GM04504 (cell line): ENCODE measurements at places on chromosomes 13 and 19.

- no peak for DNase-seq
Observed at GRCh38 chr19:45477186-45477585, 9.4 kb downstream of the FOSB start.

DNA sequence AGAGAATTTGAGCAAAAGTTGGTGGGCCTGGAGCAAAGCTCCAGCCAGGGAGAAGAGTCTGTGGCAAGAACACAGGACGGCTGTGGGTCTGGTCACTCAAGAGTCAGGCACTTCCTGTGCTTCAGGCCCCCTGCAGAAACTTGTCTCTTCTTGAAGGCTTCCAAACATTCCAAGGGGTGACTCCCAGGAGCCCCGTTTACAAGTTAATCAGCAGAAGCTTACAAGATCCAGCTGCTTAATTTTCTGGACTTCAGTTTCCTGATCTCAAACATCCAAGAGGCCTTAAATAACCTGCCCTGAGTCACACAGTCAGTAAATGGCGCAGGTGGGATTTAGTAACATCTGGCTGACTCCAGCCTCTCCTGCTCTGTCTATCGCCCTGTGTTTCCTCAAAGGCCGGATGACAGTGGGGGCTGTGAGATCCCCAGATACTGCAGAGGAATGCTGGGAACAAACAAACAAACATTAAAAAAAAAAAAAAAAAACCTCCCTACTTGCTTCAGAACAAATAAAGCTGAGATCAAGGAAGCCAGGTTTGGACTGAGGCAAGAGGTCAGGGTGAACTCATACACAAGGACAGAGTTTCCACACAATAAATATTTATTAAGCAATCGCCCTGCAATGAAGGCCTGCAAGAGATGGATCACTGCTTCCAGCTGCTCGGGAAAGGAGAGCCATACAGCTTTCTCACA, 175.4 kb upstream of the RFC3 start:
- DNase-seq, result peak; percentile 70

DNA sequence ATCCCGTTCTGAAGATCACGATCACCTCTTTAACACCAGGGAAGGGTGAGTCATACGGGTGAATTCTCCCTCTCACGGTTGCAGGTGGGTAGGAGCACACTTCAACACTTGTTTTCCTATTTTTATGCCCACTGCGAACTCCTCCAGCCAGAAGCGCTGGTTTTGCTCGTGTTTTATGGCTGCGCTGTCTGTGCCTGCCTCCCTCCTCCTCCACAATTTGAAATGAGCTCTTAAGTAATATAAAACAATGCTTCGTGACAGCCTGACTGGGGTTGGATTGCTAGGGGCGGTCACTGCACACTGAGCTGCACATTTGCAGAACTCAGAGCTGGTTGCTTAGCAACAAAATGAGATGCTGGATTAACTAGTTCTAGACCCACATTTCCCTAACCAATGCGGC, 12.9 kb downstream of the CCDC70 start:
- DNase-seq, result no peak

GRCh38 chr19:35509018-35509652, 4.3 kb downstream of the DMKN start:
- no peak for DNase-seq

DNA sequence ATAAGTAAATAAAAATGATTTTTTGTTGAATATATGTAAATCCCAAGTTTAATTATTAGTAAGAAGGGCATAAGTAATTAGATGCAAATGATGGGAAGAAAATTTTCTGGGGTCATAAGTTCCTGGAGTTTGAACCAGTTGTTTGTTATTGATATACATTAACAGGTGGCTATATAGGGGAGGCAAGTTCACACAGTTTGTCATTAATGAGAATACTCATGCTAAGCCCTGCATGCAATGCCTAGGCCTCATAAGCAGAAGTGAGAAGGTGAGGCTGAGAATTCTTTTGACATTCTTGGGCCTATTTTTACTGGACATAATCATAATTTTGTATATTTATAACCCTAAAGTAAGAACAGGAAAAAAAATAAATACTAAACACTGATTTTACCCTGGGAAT, 1210.7 kb upstream of the PCDH9 start:
- DNase-seq, result no peak

GRCh38 chr13:79440958-79441528, 35.0 kb upstream of the RBM26 start:
- DNase-seq, result no peak

DNA sequence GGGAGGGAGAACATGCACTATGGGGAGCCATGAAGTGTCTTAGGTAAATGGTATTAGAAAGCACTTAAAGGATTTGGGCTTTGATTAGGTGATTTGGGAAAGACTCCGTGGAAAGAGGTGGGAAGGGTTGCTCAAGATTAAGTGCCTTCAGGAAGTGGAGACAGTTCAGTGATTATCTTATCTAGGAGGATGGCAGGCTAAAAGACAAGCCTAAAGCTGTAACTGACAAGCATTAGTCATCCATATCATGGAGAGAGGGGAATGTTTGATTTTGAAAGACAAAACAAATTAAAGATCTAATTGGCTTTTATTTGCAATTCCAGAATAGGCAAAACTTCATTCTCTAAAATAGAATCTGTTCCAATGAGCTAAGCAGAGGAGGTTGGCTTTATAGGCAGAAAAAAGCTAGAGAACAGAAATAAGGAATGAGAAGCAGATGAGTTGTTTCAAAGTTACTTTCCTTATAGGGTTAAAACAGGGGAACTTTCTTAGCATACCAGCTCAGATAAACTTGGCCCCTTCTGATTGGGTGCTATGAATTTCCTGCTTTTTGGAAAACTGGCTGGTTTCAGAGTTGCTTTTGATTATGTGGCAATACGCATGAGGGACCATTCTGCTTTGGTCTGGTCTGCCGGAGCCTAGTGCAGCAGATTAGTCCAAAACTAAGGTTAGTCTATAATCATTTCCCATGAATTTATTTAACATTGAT, 1.8 kb upstream of the DIAPH3 start:
- no peak for DNase-seq

DNA sequence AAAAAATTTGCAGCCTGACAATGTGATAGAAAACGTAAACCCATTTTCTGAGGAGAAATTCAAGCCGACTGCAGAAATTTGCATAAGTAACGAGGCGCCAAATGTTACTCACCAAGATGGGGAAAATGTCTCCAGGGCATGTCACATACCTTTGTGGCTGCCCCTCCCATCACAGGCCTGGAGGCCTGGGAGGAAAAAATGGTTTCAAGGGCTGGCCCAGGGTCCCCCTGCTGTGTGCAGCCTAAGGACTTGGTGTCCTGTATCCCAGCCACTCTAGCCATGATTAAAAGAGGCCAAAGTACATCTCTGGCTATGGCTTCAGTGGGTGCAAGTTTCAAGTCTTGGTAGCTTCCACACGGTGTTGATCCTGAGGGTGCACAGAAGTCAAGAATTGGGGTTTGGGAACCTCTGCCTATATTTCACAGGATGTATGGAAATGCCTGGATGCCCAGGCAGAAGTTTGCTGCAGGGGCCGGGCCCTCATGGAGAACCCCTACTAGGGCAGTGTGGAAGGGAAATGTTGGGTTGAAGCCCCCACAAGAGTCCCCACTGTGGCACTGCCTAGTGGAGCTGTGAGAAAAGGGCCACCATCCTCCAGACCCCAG, 1842.3 kb downstream of the PCDH9 start:
- DNase-seq, result no peak

- no peak for DNase-seq
Observed at GRCh38 chr13:110392510-110393240, 85.6 kb downstream of the COL4A2 start.

DNA sequence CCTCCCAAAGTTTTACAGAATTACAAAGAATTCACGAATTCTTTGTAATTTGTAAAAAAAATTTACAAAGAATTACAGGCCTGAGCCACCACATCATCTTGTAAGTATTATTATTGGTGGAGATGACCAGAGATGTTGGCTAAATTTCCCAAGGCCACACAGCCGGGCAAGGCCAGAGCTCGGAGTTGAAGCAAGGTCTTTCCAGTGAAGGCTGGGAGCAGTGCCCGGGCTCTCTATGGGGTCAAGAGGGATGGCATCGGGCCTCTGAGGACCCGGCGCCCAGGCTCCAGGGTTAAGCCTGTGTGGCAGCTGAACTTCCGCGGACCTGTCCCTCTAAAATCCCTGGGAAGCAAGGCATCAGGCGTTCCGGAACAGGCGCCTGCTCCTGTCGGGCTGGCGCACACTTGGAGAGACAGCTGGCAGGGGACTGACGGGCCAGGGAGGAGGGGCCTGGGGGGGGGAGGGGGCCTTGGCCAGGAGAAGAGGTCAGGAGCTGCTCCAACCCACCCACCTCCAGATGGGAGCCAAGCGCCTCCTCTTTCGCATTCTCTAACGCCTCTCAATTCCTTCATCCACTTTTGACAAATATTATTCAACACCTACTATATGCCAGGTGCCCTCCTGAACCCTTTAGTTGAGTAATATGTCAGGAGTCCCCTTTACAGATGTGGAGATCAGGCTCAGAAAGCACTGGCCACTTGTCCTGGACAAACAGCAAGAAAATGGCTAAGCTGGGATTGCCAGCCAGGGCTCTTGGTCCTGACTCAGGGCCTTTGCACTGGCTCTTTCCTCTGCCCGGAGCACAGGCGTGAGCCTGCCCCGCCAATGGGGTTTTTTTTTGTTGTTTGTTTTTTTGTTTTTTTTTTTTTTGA, 36.8 kb upstream of the SEMA6B start:
- no peak for DNase-seq

GRCh38 chr19:15015946-15016542, 33.2 kb upstream of the CASP14 start:
- no peak for DNase-seq

GRCh38 chr13:22227895-22228294, 557.0 kb downstream of the FGF9 start:
- no peak for DNase-seq

DNA sequence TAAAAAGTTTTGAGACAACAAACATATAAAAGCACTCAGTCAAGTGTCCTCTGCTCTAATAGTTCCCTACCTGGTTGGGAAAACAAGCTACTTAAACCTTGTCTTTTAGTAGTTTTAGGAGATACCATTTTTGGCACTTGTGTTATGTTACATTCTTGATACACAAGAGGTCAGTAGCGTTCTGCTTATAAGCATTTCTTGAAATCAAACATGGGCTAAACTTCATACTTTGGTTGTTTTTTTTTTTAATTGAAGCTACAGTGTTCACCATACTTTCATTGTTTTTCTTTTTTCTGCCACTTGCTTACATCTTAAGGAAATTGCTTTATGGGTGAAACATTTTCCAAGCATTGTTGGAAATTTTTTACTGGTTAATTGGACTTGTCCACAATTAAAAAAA, 12.9 kb downstream of the NHLRC3 start:
- DNase-seq, result no peak

DNA sequence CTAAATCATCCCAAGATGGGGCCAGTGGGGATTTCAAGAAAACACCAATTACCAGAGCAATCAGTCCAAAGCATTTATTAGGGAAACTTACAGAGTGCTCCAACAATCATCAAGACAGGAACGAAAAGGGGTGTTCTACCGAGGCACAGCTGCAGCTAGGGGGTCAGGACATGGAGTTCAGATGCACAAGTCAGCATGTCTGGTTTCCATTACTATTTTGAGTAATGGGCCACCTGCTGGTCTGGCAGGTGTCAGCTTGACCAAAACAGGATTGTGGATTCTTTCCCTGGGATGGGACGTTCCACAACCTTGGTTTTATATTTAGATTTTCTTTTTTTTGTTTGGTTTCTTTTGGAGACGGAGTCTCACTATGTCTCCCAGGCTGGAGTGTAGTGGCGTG, 3.9 kb upstream of the UBL5 start:
- DNase-seq, result no peak

DNA sequence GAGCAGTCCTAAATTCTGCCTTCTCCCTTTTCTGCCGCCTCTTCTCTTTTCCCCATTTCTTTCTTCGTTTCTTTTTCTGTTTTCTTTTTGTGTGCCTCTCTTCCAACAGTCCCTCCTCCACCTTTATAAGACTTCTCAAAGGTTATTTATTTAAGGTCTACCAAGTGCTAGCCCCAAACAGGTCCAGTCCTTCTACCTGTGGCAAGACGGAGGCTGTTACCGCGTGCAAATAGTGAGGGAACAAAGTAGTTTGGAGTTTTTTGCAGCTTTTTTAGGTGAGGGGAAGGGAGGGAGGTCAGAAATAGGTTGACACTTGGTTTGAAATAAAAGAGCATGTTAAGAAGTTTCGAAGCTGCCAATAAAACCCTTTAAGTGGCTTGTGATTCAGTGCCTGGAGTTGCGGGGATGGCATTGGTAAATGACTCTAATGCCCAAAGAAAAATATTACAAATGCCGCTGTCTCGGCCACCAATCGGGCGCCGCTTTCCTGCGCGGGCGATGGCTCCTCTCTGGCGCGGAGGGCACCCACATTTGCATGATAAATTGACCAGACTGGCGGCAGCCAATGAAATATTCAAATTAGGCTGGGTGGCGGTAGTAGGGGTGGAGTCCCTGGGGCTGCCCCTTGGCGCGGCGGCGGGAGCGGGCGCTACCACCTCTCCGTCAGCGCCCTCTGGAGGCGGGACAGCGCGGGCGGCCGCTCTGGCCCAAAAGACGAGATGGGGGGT, 7.5 kb upstream of the TSHZ3 start:
- no peak for DNase-seq

DNA sequence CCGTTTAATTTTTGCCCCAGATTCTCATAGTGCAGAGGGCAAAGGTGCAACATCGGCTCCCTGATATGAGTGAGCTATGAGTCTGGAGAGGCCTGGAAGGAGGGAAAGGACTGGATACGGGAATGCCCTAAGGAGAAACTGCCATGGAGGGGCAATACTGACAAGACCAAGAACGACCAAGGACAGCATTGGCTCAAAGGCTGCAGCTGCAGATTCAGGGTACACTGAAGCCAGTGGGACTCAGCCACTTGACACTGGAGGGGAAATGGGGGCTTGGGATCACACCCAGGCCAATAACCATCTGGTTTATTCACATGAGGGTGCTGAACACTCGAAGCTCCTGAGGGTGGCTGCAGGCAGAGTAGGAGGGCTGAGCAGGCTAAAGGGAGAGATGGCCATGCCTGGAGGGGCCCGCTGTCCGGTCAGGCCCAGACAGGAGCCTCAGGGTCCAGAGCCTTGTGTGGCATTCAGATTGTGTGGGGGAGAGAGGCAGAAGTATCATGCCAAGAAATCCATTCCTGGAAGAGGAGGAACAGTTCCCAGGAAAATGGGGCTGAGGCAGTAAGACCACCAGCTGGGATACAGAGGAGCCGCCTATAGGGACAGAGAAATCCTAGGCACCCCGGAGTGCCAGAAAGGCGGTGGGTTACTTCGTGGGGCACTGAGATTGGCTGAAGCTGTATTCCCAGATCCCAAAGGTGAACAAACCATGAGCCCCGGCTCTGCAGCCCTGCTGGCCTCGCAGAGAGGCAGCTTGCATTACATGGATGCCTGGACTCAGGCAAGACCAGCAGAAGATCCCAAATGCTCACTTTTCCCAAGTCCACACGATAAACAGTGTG, 20.7 kb downstream of the COL4A1 start:
- DNase-seq, result no peak

- DNase-seq, result no peak
Observed at GRCh38 chr13:21767032-21767431, 96.2 kb downstream of the FGF9 start.

- DNase-seq, result no peak
Observed at GRCh38 chr19:1634938-1635243, 17.5 kb downstream of the TCF3 start.

DNA sequence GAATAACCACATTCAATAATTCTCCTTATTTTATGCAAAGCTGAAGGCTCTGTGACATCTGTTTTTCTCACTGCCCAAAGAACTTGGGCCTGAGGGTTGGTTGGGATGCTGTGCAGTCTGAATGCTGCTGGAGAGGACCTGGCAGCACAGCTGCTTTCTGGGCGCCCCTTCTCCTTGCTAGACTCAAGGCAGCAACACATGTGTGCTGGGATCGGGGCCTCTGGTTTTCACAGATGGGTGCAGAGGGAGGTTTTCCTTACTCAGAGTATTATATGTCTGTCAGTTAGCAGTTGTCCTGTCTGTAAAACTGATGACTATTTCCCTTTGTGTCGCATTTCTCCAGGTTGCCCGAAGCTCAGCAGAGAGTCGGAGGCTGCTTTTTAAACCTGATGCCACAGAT, 53.2 kb upstream of the TEX29 start:
- DNase-seq, result no peak
